ENCODE measurements at places on chromosomes 12 and 14.

DNA sequence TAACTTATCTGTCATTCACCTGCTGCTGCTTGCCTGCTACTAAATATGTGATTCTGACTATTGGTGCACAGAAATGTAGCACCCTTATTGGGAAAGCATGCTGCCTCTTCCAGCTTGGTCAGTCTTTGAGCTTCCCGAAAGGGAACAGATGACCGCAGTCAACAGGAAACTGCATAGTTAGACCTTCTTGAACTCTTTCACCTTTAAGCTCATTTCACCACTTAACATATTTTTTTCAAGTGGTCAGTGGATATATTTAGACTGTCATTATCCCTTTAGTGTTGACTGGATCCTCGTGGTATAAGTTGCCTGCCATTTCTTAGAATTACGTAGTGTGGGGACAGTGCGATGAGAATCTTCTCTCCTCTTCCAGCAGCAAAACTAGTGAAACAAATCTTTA lies 224.9 kb downstream of the FBXL14 start:
- peaks cover 17% of the 10 kb centered on the region for H3K36me3 ChIP-seq
- no peak overlapping the region for H3K4me3 ChIP-seq
- H3K27me3 ChIP-seq: no peaks in the 10 kb centered on the region
- DNase-seq: no peak
- H3K4me1 ChIP-seq: no peaks in the 10 kb centered on the region

- no peak for DNase-seq
- H3K27me3 ChIP-seq: no peaks in the 10 kb centered on the region
- peaks cover 24% of the 10 kb centered on the region for H3K36me3 ChIP-seq
- peaks cover 61% of the 10 kb centered on the region for H3K4me1 ChIP-seq
- no peak overlapping the region for H3K27ac ChIP-seq
These were observed 6.8 kb upstream of the RESF1 start for GRCh38 chr12:31952418-31952817.

- H3K4me1 ChIP-seq: no peaks in the 10 kb centered on the region
- DNase-seq: no peak
- H3K36me3 ChIP-seq: no peaks in the 10 kb centered on the region
- H3K4me3 ChIP-seq: no peak overlapping the region
These were observed 92.9 kb upstream of the EGLN3 start for GRCh38 chr14:34043627-34044372.

GRCh38 chr12:50241178-50241577 lies 42.1 kb downstream of the LIMA1 start:
- DNase-seq: no peak
- H3K4me3 ChIP-seq: no peak overlapping the region
- H3K27ac ChIP-seq: no peak overlapping the region

DNA sequence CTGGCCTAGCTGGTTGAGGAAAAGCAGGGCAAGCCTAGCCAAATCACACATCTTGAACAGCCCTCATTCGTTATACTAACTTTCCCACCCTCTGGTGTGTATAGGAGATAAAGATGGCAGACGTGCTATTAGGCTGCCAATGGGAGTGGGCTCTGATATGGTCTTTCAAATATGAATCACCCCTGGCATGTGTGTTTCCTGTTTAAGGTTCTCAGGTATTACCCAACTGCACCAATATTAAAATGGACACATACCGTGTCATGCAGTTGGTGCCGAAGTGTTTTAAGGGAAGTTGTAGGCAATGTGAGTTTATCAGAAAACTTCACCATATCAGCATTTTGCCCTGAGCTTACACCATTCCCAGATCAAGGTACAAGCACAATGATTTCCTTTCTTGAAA lies 33.4 kb downstream of the CHST11 start:
- no peaks in the 10 kb centered on the region for H3K27me3 ChIP-seq
- H3K4me1 ChIP-seq: peaks cover 94% of the 10 kb centered on the region
- peak overlapping the region; percentile 45 for H3K4me3 ChIP-seq

DNA sequence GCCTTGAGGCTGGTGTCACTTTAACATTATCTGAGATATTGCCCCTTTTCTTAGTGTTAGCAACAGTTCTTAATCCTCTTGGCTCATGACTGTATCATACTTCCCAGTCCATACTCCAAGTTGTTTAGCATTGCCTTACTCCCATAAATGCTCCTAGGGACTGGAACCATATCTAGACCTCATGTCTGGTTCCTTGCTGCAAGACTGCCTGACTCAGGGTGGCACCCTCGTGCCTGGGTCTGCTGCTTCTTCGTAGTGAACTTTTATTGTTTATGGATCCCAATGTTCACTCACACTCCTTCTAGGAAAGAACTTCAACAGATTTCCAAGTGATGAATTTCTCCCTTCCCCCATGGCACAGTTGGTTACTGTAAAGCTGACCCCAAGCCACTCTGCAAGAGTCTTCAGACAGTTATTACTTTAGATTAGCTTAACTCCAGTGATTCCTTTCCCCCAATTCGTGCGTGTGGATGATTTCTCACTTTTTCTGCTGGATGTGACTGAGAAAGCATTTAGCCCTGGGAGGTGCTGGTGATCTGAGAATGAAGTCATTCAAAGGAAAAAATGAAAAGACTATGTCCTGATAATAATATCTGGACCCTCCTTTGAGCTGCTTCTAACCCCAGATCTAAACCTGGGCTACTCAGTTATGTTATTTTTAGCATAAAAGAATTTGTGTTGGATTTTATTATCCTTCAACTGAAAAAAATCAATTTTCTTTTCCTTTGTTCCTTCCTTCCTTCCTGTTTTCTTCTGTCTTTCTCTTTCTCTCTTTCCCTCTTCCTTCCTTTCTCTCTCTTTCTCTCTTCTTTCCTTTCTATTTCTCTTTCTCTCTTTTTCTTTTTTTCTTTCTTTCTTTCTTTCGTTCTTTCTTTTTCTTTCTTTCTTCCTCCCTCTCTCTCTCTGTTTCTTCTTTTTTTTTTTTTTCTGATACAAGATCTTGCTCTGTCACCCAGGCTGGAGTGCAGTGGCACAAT lies 47.5 kb upstream of the PPP1R12A start:
- peaks cover 25% of the 10 kb centered on the region for H3K27me3 ChIP-seq
- no peak overlapping the region for H3K4me3 ChIP-seq
- H3K36me3 ChIP-seq: no peaks in the 10 kb centered on the region
- no peak overlapping the region for H3K27ac ChIP-seq
- H3K4me1 ChIP-seq: no peaks in the 10 kb centered on the region
- no peak for DNase-seq

DNA sequence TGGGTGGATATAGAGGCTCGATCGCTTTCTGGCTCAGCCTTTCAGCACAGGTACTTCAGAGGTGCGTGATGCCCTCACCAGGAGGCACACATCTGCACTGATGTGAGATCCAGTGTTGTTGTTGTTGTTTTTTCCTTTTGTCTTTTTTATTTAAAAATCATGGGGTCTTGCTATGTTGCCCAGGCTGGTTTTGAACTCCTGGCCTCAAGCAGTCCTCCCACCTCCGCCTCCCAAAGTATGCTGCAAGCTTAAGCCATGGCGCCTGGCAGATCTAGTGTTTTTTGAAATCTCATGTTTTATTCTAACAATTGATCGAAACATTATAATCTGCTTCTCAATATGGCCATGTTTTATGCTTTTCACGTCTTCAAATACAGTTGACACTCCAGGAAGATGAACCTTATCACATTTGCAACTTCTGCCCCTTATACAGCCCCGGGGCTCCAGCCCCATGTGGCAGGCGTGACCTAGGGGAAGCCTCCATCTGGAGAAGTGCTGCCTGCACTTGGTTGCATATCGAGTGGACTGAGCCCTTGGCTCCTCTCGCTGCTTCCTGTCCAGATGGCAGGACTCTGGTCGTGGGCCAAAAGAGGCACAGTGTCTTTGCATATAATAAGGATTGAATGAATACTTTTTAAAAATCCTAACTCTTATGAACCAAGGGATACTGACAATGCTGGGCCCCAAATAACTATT lies 71.7 kb downstream of the TRAF3 start:
- H3K36me3 ChIP-seq: peaks cover 8% of the 10 kb centered on the region
- no peaks in the 10 kb centered on the region for H3K27me3 ChIP-seq
- H3K4me1 ChIP-seq: peaks cover 36% of the 10 kb centered on the region
- peak overlapping the region; percentile 95 for H3K27ac ChIP-seq
- H3K4me3 ChIP-seq: no peak overlapping the region

DNA sequence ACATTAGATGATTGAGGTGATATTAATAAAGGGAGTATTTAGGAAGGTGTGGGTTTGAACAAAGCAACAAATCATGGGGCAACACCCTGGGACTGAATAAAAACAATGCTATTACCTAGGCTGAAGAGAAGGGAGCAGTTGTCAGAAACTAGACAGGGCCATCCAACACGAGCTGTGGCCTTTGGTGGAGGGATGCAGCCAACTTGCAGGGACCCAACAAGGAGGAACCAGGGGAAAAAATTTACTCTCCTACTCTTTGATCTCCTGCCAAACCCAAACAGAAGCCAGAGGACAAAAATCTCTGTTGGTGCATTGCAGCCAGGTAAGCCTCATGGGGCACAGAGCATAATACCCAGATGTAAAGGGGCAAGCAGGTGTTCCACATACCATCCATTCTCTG lies 12.0 kb downstream of the SLC39A2 start:
- no peak overlapping the region for H3K4me3 ChIP-seq
- no peaks in the 10 kb centered on the region for H3K4me1 ChIP-seq
- H3K27ac ChIP-seq: no peak overlapping the region
- peaks cover 45% of the 10 kb centered on the region for H3K27me3 ChIP-seq

Measured in naive B cell (primary cell).